GM12878 (cell line): ENCODE measurements at places on chromosomes 4 and X.
A peak's percentile ranks its signal among the peaks of the same experiment; 100 is the strongest.

DNA sequence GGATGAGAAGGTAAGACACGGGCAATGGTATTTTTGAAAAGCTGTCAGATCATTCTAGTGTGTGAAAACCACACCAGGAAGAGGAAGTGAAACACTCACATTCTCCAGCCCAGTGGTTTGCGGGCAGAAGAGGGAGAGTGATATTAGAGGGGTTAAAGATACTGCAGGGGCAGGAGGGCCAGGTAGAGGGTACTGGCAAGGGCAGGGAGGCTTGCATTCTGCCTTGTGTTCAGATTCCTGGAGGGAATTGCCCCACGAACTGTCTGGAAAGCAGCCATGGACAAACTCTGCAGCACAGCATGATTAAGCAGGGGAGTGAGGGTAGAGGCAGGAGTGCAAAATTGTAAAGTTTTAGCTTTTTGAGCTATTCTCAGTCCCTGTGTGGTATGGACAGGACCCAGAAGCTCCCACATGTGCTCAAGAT lies 30.9 kb downstream of the NIPAL1 start:
- DNase-seq = peak; percentile 84

- no peak for DNase-seq
These were observed 19.1 kb downstream of the FGF2 start for GRCh38 chr4:122845760-122846159.

GRCh38 chr4:7393601-7394575 lies 40.8 kb downstream of the PSAPL1 start:
- DNase-seq = no peak

DNA sequence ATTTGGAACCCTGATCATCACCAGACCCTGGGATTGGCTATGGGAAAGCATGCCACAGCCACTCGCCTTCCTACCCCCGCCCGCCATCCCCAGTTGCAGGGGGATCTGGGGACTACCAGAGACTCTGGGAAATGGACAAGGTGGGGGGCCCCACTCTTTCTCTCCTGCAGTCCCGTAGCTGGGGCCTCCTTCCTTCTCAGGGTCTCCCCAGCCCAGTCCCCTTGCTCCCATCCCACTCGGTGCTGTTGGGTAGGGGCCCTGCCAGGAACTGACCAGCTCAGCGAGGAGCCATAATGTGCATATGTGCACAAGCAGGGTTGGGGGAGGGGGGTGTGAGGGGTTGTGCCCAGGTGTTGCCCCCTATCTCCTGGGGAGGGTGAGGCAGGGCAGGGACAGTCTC lies 3.4 kb upstream of the USP11 start:
- DNase-seq = no peak

DNA sequence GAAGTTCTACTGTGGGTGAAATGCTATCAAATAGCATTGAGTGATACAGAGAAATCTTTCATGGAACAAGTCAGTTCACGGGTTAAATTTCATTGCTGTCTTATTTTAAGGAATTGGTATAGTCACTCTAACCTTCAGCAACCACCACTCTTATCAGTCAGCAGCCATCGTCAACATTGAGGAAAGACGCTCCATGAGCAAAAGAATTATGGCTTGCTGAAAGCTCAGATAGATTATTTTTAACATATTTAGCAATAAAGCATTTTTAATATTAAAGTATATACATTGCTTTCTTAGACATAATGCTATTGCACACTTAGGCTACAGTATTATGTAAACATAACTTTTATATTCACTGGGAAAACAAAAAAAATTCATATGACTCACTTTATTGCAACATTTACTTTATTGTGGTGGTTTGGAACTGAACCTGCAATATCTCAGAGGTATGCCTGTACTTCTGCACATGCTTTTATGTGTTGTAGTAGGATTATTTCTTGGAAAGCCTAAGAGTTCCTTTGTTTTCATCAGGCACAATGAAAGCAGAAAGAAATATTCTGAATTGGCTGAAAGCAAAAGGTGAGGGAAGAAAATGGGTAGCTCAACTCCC lies 586.7 kb downstream of the GBA3 start:
- DNase-seq = no peak

DNA sequence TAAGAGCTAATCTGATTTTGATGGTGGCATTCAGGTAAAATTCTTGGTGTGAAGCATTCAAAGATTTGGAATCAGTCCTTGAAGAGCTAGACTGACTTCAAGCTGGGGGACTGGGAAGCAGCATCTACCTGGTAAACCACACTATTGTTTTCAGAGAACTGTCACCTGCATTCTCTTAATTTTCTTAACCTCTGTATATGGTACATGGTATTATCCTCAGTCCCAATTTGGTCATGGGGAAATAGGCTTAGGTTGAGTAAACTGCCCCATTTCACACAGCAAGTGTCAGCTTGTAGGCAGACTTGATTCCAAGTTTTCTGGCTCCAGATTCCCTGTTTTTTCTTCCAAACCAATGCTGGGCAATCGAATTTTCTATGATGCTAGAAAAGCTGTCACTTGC lies 104.4 kb downstream of the CHRNA9 start:
- DNase-seq = no peak

GRCh38 chr4:159764343-159764952 lies 661.6 kb downstream of the RAPGEF2 start:
- DNase-seq = no peak

DNA sequence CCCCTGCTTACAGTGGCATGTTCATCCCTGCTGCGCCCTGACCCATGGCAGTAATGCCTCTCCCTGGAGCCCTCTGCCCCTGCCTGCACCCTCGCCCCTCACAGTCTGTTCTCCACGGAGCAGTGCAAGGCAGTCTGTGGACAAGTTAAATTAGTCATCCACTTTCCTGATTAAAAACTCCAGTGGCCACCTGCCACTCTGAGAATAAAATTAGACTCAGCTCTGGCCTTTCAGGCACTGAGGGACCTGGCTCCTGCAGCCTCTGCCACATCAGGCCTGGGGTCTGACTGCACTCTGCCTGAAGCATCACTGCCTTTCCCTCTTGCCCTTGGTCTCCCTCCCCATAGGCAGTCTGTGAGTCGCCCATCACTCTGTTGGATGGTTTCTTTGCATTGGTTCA lies 53.6 kb downstream of the GRK4 start:
- no peak for DNase-seq
